ENCODE measurements at places on chromosomes 11 and 22. TPM values are rescaled to one million over a fixed set of nuclear protein-coding genes. Genes with fewer than 3 reads are reported as not detected.
A peak's percentile ranks its signal among the peaks of the same experiment; 100 is the strongest.

GRCh38 chr11:39725081-39725480 lies 1734.4 kb downstream of the LRRC4C start:
- no peak for DNase-seq

GRCh38 chr11:68688881-68689280 lies 4.5 kb downstream of the GAL start:
- DNase-seq = no peak

DNA sequence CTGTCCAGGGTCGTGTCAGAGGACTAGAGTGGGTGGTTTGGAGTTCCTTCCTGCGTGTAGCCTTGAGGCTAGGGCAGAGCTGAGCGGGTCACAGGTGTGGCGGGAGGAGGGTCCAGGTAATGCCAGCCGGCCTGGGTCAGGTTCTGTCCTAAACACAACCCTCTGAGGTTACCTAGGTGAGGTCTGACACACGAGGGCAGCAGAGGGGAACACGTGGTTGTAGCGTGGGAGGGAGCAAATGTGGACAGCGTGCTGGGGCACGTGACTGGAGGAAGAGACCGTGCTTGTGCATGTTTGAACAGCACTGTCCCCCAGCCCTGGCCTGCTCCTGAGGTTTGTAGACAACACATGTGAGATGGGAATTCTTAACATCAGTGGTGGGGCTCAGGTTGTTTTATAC lies 13.1 kb downstream of the MOV10L1 start:
- DNase-seq = no peak

ISX gene
- total RNA-seq = not detected

MFRP gene
- not detected for total RNA-seq

NXPE2 gene
- total RNA-seq = 0.12 TPM

SHANK3 gene
- 22.9 TPM for total RNA-seq

OR51A4 gene
- not detected for total RNA-seq

DNA sequence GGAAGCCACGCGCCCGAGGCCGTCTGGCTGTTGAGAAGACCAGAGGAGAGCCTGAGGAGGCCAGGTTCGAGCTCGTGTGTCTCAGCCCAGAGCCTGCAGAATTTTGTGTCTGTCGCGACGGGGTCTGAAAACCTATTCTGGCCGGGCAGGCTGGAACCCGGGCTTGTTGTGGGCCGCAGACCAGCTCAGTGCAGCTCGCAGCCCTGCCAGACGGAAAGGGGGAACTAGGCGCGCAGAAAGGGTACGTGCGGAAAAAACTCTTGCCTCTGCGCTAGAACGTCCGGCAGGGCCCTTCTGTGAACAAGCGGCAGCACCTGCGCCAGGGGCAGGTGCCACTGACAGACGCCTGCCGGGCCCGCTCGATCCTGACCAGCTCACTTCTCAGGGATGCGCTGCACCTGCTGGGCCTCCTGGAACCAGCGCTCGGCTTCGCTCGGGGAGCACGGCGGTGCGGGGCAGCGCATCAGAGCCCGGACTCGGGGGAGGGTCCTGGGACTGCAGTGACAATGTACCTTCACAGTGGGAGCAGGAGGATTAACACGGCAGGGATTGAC lies 409.3 kb downstream of the BRD1 start:
- DNase-seq = no peak

DNA sequence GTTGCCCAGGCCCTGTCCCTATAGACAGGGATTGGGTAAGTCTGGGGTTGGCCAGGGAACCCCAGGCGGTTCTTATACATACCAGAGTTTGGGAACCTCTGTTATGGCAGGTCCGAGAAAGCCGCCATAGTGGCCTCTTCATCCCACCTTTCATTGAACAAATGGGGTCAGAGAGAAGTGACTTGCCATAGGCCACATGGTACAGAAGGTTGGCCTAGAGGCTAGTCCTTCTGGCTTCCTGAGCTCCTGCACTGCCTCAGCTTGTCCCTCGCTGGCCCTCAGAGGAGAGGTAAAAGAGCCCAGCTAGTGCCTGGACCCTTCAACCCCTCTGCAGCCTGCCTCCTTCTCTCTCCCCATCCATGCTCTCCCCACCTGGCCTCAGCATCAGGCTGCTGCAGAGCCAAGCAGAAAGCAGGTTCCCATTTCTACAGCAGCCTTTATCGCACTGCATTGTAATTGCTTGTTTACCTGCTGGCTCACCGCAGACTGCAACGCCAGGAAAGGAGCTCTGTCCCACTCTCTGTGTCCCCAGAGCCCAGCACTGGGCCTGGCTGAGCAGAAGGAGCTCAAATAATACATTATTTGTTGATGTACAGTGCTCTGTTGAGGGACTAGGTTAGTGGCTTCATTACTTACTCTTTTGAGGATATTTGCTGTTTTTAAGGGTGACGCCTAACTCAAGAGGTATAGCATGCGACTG lies 103.6 kb downstream of the TRIM29 start:
- DNase-seq = no peak

MEI1 gene
- 0.57 TPM for total RNA-seq

GRCh38 chr11:94186342-94187203 lies 57.9 kb downstream of the PANX1 start:
- no peak for DNase-seq

- no peak for DNase-seq
These were observed 3.0 kb upstream of the IFITM10 start for GRCh38 chr11:1753229-1753928.

DNA sequence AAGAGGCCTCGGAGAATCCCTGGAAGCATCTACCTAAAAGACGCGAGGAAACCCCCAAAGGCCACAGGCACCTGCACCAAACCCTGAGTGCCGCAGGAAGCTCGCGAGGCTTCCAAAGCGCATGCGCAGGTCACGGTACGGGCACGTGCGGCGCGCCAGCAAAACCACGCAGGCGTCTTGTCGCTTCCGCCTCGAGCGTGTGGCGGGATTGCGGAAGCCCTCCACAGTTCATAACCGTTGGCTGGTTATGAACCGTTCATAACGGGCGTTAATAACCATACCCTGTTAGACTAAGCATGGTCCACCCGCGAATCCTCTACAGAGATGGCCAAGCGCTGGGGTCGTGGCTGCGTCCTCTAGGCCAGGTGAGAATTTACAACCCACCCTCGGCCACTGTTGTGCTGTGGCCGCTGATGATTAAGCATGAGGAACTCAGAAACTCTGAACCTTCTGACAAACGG lies 46.4 kb downstream of the MORC2 start:
- peak; percentile 79 for DNase-seq

BRSK2 gene
- 0.74 TPM for total RNA-seq

GRCh38 chr11:47536915-47537314 lies 16.0 kb downstream of the CELF1 start:
- no peak for DNase-seq
